ENCODE measurements at places on chromosomes 2 and 18.

DNA sequence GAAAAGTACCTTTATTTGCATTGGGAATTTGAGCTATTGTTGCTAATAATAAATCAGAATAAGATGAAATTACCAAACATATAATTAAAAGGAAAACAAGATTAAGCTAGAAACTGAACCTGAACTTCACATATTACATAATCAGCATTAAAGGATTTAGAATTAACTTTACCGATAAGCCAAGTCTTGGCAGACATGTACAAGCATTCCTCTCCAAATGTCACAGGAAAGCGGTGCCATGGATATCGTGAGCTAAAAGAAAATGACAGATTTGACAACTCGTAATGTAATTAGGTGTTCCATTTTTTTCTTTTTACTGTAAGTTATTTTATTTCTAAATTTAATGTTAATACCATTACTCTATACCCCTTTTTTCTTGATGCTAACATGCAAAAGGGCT, 55.1 kb upstream of the CD302 start:
- DNase-seq = no peak

DNA sequence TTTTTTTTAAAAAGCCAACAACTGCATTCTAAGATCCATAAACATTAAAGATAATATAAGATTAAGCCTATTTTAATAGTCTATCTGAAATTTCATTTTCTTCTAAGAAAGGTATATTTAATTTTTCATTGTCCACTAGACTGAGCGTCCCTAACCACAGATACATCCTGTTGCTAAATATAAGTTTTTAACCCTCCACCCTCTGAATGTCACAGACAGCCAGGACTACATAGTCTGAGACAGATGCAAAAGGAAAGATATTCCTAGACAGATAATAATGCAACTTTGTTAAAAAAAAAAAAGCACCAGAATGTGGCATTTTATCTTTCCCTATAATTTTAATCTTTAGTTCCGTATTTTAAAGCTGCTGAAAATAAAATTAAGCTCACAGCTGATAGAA, 114.6 kb downstream of the ZEB2 start:
- no peak for DNase-seq

GRCh38 chr18:55384551-55385275, 203.3 kb downstream of the TCF4 start:
- DNase-seq = no peak

- DNase-seq = no peak
Measured at GRCh38 chr18:75360215-75360614, 67.3 kb downstream of the SMIM21 start.

GRCh38 chr2:28361991-28362710, 30.5 kb upstream of the FOSL2 start:
- DNase-seq = no peak

DNA sequence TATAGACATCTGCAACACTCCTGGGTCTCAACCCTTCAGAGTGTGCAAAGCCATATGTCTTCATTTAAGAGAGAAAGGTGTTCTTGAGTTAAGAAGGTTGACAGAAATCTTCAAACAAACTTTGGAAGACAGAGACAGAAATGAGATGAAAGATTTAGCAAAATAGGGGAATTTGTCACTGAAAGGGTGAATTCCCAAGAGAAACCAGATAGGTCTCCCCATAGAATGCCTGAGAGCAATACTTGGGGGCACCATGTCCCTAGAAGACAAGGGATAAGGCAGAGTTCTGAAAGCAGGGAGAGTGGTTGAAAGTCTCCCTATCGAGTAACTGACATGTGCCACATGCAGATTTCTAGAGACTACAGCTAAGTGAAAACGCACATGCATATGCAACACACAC, 50.0 kb downstream of the AP1S3 start:
- DNase-seq = no peak

- DNase-seq = no peak
Measured at GRCh38 chr2:235390108-235390815, 103.6 kb upstream of the AGAP1 start.

DNA sequence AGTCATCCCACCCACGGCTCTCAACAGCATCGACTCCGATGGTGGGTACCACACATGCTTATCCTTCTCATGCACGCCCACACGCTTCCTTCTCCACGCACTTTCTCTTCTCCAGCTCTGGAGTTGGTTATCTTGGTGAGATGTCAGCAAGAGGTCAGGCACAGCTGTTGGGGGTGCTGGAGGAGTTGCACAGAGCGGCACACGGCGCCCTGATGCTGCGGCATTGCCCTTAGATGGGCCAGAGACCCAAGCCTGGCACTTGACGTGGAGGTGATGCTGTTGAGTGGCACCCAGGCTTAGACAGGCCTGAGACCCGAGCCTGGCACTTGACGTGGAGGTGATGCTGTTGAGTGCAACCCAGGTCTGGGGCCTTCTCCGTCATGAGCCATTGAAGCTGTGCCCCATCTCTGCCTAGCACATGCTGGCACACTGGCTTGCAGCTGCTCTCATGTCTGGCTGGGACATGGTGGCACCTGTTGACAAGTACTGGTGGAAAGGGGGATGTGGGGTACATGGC, 83.2 kb downstream of the DGKD start:
- no peak for DNase-seq

GRCh38 chr2:144607099-144607498, 87.2 kb upstream of the ZEB2 start:
- DNase-seq = no peak

GRCh38 chr2:30436859-30437435, 10.1 kb upstream of the LCLAT1 start:
- no peak for DNase-seq

DNA sequence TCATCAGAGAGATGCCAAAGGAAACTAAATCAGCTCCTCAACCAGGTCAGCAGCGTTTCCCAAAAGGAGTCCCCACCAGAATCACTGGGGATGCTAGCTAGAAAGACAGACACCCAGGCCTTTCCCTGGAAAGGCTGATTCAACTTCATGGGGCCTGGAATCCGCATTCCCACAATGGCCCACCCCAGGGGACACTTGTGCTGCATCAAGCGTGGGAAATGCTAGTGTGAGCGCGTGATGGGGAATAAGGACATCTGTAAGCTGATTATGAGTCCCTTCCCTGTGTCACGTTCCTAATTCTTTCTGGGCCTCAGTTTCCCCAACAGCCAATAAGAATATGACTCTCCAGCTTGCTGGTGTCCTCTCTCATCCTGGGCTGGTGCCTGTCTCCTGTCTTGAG, 2.2 kb upstream of the WNT10A start:
- DNase-seq = no peak

DNA sequence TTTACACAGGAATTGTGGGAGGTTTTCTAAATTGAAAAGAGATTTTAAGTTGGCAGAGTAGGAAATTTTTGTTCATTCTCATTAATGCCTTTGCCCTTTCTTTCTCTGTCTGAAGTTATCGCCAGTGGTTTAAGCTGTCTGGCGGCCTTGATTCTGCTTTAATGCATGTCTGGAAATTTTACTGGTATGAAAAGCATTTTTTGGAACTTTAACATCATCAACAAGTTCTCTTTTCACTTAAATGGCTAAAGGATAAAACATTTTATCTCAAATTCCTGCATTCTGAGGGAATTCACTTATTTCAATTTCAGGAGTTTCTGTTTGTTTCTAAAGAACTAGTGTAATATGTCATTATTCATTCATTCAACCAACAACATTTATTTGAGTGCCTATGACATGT, 233.9 kb upstream of the FOSL2 start:
- DNase-seq = no peak

GRCh38 chr2:226304308-226304707, 495.3 kb downstream of the IRS1 start:
- no peak for DNase-seq

- DNase-seq = no peak
Measured at GRCh38 chr2:129728035-129728972, 251.2 kb upstream of the RAB6C start.

DNA sequence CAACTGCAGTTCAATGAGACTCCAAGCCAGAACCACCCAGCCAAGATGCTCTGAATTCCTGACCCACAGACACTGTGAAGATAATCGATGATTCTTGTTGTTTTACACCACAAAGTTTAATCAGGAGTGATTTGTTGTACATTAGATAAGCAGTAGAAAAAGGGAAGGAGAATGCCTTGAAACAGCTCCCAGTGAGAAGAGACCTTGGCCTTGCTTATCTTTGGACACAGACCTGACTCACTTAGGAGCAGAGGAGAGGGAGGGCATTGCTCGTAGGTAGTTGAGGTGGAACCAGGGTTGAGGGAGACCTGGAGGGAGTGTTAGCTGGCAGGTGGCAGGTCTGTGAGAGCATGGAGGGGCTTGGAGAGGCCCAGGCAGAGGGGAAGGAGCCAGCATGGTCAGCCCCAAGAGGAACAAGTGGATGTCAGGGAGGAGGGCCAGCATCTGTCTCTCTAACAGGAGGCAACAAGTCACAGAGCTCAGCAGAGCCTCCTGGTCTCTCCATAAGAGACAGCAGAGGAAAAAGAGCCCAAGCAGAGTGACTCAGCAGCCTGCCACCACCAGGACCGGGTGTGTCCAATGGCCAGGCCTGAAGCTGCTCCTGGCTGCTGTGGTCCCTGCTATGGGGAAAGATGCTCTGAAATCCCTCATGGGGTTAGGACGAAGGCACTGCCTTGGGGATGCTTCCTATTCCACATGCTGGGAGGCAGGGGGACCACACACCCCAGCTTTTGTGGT, 161.6 kb upstream of the CAPN13 start:
- DNase-seq = no peak

DNA sequence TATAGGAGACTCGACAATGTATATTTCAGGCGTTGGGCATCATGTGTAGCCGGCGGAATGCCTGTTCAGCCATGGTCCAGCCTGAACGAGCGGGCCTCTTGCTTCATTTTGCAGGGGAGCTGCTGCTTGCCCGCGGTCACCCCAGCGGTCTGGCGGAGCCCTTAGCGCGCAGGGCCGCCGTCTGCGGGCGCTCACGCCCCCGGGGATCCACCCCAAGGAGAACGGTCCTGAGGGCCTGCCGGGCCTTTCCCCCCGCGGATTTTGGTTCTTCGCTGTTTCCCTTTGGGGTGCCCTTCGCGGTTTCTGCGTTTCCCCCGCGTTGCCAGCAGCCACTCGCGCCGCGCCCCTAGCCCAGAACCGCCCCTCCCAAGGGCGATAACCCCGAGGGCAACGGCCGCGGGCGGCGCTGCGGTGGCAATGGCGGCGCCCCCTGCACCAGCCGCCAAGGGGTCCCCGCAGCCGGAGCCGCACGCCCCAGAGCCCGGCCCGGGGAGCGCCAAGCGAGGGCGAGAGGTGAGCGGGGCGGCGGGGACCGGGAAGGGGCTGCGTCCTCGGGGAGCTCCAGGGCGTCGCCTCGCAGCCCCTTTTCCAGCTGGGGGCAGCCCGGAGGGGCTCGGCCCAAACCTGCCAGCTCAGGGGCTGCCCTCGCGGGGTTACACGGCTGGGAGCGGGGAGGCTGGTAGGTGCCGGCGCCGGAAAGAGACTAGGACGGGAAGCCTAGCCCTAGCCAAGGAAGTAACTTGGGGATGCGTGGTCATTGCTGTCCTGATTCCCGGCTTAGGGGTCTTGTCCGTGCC, at the start of gene MFSD2B:
TSS of gene MFSD2B (plus strand) at position 406 of the 797 bp plus-strand sequence. CDS start at position 418, 12 bp downstream.
- no peak for DNase-seq

DNA sequence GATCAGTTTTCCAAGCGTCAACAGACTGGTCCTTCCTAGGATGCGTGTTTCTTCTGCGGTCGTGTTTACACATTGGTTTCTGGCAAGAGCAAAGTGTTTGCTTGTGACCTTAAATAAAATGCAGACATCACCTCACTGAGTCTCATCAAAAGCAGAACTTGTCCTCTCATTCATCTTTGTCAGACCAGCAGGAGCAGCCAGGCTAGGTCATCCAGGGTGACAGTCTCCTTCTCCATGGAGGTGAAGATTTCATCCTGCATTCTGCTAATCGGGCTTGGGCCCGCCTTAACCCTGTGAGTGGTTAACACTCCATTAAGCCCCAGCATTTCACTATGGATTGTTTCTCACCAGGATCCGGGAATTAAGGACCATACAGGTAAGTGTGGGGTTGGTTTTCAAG, 64.2 kb upstream of the PID1 start:
- DNase-seq = no peak

GRCh38 chr2:158934170-158934569, 34.3 kb upstream of the TANC1 start:
- DNase-seq = no peak

Data from BJ (cell line).